ENCODE measurements at places on chromosomes 12 and 14.

- DNase-seq, result no peak
Measured at GRCh38 chr12:71158361-71158882, 623 bp upstream of the TSPAN8 start.

GRCh38 chr14:100838493-100839314 lies 12.8 kb downstream of the MEG3 start:
- no peak for DNase-seq

GRCh38 chr14:26765768-26766520 lies 168.1 kb upstream of the NOVA1 start:
- DNase-seq, result no peak

DNA sequence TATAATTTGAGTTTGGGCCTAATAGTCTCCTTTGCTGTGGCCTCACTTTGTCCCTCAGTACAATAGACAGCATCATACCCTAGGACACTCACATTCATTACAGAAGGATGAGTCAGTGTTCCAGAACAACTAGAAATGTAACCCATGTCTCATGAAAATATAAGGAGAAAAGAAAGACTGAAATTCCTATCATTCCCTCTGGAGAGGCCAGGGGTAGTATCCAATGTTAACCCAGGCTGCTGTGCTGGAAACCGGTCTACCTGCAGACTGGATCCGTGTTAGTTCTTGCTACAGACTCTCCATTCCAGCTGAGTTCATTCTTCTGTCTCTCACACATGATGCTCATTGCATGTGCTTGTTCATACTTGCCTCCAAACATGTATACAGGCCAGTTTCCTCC lies 75.8 kb upstream of the HOXC13 start:
- DNase-seq, result no peak

- no peak for DNase-seq
Measured at GRCh38 chr12:111186347-111186746, 182.5 kb downstream of the PHETA1 start.

- no peak for DNase-seq
Measured at GRCh38 chr12:47650469-47650868, 55.4 kb downstream of the RPAP3 start.

GRCh38 chr14:76191297-76191696 lies 39.6 kb downstream of the GPATCH2L start:
- no peak for DNase-seq

- no peak for DNase-seq
Measured at GRCh38 chr14:90429754-90430153, 32.9 kb downstream of the CALM1 start.

- DNase-seq, result no peak
Measured at GRCh38 chr12:20232931-20233675, 135.2 kb upstream of the PDE3A start.

GRCh38 chr14:44995770-44996294 lies 33.8 kb downstream of the TOGARAM1 start:
- DNase-seq, result no peak

- no peak for DNase-seq
Measured at GRCh38 chr12:121989276-121990113, 32.2 kb upstream of the BCL7A start.

DNA sequence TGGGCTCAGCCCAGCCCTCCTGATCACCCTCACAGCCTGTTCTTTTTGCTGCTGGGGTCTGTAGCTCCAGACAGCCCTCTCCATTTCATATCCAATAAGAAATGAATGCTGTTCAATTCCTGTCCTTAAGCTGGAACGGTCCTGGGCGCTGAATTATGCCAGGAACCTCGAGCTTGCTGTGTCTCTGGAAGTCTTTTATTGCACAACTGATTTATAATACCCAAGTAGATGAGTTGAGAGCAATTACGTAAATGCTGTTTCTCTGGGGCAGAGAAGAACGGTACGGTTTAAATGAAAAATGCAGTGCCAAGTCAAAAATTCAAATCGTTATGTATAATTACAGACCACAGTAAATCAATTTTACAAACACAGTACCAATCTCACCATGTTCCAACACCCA lies 161.0 kb downstream of the SAMD4A start:
- no peak for DNase-seq

GRCh38 chr12:97312570-97313135 lies 150.0 kb upstream of the RMST start:
- DNase-seq, result no peak

DNA sequence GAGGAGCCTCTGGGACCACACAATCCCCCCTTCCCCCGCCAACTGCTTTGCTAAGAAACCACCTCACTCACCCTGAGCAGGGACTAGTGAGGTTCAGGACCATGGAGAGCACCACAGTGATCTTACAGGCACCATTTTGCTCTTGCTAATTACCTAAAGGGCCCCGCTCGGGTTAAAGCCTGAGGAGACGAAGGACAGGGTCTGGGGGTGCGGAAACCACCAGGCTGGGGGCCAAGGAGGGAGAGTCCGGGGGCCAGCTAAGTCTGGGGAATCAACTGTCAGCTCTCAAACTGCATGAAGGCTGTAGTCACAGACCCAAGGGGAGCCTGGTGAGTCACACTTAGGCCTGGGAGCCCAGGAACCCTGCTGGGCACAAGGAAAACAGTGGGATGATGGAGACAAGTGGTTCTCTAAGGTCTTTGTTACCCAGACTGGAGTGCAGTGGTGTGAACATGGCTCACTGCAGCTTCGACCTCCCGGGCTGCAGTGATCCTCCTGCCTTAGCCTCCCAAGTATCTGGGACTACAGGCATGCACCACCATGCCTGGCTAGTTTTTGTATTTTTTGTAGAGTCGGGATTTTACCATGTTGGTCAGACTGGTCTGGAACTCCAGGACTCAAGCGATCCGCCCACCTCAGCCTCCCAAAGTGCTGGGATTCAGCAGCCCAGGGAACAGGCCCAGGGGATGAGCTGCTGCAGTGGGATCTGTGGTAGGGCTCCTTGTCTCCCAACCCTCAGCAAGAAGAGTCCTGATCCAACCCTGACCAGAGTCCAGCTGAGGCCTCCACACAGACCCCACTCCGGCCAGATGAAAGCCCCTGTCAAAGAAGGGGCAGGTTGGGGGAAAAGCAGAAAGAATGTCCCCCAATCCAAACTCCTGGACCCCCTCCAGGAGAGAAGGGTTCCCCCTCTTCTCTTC lies 98.8 kb downstream of the CALM1 start:
- no peak for DNase-seq

DNA sequence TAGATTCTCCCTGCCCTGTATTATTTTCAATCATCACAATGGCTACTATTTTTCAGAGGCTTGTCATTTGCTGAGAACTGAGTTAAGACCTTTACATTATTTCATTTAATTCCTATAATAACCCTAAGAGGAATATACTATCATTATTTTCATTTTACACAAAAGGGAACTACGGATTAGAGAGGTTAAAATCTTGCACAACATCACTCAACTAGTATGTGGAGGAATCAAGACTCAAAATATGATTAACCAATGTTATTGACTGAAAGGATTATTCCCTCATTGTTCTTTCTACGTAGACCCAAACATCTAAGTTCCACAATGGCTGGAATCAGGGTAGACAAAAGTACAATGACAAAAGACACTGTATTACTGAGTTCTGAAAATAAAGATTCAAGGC lies 45.0 kb downstream of the GPR65 start:
- DNase-seq, result no peak

- no peak for DNase-seq
Measured at GRCh38 chr12:7110661-7111060, 1.6 kb upstream of the C1RL start.

DNA sequence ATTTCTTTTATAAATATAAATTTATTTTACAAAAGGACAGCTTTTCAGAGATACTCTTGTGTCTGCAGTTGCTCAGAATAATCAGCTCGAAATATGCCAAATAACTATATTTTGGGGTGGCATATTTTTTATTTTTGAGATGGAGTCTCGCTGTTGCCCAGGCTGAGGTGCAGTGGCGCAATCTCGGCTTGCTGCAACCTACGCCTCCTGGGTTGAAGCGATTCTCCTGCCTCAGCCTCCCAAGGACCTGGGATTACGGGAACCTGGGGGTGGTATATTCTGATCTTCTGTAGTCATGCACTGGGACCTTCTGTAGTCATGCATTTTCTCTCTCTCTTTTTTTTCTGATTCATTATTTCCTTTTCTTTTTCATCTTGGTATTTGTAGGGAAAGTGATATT lies 135.0 kb upstream of the AMIGO2 start:
- no peak for DNase-seq

DNA sequence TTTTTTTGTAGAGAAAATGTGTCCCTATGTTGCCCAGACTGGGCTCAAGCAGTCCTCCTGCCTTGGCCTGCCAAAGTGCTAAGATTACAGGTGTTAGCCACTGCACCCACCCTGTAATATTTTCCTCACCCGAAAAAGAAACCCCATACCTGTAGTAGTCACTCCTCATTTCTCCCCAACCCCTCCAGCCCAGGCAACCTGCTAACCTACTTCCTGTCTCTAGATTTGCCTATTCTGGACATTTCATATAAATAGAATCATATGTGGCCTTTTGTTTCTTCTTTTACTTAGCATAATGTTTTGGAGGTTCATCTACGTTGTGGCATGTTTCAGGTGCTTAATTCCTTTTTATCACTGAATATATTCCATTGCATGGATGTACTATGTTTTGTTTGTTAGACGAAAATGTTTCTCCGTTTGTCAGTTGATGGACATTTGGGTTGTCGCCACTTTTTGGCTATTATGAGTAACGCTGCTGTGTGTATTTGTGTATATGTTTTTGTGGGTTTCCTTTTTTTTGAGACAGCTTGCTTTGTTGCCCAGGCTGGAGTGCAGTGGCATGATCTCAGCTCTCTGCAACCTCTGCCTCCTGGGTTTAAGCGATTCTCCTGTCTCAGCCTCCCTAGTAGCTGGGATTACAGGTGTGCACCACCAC lies 6.2 kb downstream of the ANKRD13A start:
- no peak for DNase-seq

DNA sequence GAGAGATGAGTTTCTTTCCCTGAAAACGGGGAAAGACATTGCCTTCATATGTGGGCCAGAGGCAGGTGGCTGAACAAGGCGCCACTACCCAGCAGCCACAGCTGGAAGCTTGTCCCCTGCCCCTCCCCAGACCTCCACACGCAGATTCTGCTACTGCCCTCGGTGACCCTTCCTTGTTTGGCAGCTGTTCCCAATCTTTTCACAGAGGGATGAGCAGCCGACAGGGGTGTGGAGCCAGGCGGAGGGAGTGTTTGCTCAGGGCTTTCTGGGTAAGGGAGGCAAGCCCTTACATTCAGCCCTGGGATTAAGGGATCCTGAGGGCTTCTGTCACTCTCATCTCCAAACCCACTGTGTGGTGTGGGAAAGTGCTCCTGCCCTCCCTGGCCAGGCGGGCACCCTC lies 4.5 kb upstream of the KRT4 start:
- no peak for DNase-seq

- no peak for DNase-seq
Measured at GRCh38 chr12:42607584-42608058, 18.1 kb upstream of the PRICKLE1 start.

GRCh38 chr14:57161583-57162234 lies 107.0 kb downstream of the EXOC5 start:
- no peak for DNase-seq

DNA sequence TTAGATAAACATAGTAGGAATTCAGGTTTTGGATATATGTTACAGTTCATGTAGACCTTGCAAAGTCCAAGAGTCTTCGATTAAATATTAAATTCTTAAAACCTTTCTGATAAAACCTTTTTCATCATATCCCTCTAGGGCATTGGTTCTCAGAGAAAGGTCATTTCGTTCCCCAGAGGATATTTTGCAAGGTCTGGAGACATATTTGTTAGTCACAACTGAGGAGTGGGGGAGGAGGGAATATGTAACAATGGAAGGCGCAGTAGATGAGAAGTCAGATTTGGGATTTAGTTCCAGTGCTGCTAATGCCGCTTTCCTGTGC lies 5.3 kb downstream of the TMEM253 start:
- no peak for DNase-seq

GRCh38 chr14:72169521-72169920 lies 237.3 kb downstream of the RGS6 start:
- no peak for DNase-seq

GRCh38 chr12:26826437-26826836 lies 6.6 kb downstream of the ITPR2 start:
- DNase-seq, result no peak

- no peak for DNase-seq
Measured at GRCh38 chr14:65193916-65194590, 91.7 kb upstream of the MAX start.

GRCh38 chr14:75941030-75941429 lies 40.8 kb downstream of the TGFB3 start:
- no peak for DNase-seq

- DNase-seq, result no peak
Measured at GRCh38 chr12:57385586-57385985, 45.3 kb downstream of the R3HDM2 start.

DNA sequence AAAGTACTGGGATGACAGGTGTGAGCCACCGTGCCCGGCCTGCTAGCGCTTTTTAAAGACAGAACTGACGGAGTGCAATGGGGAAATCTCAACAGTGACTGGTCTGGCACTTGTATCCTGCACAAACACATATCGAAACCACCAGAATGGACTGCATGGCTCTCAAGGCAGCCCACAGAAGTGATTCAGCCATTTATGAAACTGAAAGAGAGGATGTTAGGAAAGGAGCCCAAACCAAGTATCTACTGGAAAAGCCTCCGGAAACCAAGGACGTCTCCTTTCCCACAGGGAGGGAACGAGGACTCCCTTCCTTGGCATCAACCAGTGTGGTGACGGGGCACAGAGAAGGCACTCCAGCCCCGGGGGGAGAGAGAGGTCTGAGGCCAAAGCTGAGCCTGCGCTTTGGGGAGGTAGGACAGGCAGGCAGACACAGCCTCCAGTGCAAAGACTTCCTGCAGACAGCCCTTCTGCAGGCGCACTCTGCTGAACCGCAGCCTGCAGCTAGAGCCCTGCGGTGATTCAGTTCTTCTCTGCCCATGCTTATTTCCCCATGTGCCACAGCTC lies 16.5 kb downstream of the SLC15A4 start:
- no peak for DNase-seq

DNA sequence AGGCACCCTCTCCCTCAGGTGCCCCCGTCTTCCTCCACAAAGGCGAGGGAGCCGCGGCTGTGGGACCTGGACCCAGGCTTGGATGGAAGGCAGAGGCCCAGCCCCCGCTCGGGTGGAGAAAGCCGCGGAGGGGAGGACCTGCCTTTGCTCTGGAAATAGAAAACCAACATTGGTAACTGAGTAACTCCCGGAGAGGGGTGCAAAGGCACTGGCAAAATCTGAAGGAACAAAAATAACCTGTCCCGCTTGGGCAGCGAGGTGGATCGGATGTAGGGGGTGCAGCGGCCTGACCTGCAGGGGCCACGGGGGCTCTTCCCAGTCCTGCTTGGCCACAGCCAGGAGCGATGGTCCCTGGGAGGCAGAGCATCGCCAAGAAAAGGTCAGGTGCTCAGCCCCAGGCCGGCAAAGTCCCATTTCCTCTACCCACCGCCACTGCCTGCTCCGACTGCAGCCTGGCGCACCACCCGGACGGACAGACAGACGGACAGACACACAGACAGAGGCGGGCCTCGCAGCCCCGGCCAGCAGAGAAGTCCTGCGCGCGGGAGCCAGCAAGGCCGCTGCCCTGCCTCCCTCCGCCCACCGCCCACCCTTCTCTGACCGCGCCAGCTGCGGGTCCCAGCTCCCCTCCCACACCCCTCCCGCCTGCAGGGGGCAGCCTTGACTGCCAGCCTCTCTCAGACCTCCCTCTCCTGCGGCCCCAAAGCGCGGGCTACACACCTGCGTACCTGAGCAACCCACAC lies 21.4 kb upstream of the TMEM106C start:
- no peak for DNase-seq
